Mucosa of gallbladder (tissue), 1 donor: ENCODE measurements at places on chromosomes 16 and 17.
A peak's percentile ranks its signal among the peaks of the same experiment; 100 is the strongest.

DNA sequence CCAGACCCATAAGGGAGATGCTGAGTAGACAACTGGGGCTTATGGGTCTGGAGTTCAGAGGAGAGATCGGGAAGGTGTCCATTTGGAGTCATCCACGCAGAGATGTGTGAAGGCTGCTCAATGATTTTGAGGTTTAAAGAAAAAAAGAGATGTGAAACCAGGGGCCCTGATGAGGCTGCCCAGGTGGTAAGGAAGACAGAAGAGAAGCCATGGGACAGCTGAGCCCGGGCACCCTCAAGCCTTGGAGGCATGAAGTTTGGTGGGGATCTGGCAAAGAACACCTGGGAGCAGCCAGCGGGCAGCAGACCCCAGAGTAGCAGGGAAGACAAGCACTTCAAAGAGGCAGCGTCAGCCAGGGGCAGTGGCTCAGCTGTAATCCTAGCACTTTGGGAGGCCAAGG lies 20.8 kb upstream of the MYO15B start:
- no peak for DNase-seq

- no peak for DNase-seq
These were observed 238.8 kb downstream of the MRTFB start for GRCh38 chr16:14309906-14310305.

GRCh38 chr17:151004-151403 lies 13.6 kb downstream of the SCGB1C2 start:
- DNase-seq: no peak

DNA sequence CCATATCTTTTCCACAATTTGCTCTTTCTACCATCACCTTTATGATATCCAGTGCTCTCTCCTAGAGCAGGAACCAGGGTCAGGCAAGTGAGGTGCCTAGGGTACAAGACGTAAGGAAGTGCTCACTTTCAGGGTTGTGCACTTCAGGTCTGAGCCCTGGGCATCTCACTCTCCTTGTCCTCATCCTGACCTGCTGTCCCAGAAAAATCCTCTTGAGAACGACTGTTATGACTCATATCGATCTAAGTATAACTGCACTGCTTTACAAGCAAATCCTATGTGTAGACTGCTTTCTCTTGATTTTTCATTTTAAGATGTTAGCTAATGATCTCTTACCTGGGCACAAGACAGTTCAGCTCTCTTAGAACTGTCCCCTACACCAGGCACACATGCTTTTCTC lies 100.1 kb downstream of the TMEM100 start:
- DNase-seq: no peak

GRCh38 chr16:8798174-8798527 lies 512 bp downstream of the PMM2 start:
- DNase-seq: no peak

- DNase-seq: no peak
These were observed 35.0 kb downstream of the CRISPLD2 start for GRCh38 chr16:84854759-84855158.

- DNase-seq: peak; percentile 44
These were observed 138.9 kb upstream of the CES5A start for GRCh38 chr16:56013962-56014552.

DNA sequence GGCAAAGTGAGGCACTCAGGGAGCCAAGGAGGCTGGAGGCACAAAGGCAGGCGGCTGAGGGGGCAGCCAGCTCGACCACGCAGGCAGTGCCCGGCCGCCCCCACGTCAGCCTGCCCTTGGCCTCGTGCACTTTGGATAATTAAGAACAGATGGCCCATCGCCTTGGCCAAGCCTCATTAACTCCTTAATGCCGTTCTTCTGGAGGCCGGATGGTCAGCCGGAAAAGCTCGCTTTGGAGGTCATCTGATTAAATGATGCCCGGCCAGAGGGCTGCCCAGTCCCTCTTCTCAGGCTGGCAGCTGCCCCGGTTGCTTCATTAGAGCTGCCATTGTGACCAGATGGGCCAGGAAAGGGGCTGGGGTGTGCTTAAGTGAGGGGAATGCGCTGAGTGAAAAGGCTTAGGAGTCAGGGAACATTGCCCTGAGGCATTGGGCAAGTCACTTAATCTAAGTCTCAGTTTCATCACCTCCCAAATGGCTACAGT lies 364.0 kb downstream of the NPIPA8 start:
- no peak for DNase-seq

- no peak for DNase-seq
These were observed 6.0 kb downstream of the SCN4A start for GRCh38 chr17:63966646-63967264.

- no peak for DNase-seq
These were observed 590.6 kb downstream of the MAF start for GRCh38 chr16:79009896-79010295.

- DNase-seq: no peak
These were observed 3.8 kb downstream of the OTOP3 start for GRCh38 chr17:74939534-74939933.

DNA sequence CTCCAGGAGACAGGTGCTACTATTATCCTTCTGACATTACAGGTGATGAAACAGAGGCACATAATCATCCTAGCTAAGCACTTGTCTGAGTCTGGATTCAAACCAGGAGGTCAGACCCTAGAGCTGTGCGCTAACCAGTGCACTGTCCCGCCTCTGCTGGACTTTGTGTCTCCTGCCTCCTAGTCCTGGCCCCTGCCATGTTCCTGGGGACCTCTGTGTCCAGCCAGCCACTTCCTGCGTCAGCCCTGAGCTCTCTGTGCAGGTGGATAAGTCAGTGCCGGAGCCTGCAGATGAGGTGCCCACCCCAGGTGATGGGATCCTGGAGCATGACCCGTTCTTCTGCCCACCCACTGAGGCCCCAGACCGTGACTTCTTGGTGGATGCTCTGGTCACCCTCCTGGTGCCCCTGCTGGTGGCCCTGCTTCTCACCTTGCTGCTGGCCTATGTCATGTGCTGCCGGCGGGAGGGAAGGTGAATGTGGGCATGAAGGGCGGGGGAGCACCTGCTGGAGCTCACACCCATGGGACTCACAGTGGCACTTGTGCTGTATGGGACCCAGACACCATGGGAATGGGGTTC lies 4.2 kb downstream of the SGCA start:
- DNase-seq: no peak

DNA sequence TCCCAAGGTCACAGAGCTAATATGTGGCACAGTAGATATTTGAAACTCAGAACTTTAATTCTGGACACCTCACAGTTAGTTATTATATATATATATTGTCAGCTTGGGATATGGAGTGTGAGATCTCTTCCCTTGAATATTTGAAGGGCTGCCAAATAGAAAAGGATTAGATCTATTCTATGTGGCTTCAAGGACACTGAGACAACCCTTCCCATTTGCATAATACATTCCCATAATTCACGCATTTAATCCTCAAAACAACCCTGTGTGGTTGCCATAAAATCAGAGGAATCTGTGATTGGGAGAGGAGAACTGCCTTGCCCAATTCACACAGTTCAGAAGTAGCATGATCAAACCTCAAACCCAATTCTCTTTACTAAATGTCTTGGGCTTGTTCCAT lies 365.8 kb upstream of the DYNLRB2 start:
- no peak for DNase-seq

GRCh38 chr16:17590711-17591654 lies 120.2 kb upstream of the XYLT1 start:
- no peak for DNase-seq

GRCh38 chr17:48297825-48298224 lies 132.2 kb downstream of the SKAP1 start:
- DNase-seq: no peak

GRCh38 chr17:77963441-77963840 lies 4.9 kb downstream of the TNRC6C start:
- peak; percentile 65 for DNase-seq

- no peak for DNase-seq
These were observed 8.5 kb downstream of the C17orf100 start for GRCh38 chr17:6660101-6660500.

GRCh38 chr16:81384006-81384405 lies 60.6 kb upstream of the CMIP start:
- no peak for DNase-seq

DNA sequence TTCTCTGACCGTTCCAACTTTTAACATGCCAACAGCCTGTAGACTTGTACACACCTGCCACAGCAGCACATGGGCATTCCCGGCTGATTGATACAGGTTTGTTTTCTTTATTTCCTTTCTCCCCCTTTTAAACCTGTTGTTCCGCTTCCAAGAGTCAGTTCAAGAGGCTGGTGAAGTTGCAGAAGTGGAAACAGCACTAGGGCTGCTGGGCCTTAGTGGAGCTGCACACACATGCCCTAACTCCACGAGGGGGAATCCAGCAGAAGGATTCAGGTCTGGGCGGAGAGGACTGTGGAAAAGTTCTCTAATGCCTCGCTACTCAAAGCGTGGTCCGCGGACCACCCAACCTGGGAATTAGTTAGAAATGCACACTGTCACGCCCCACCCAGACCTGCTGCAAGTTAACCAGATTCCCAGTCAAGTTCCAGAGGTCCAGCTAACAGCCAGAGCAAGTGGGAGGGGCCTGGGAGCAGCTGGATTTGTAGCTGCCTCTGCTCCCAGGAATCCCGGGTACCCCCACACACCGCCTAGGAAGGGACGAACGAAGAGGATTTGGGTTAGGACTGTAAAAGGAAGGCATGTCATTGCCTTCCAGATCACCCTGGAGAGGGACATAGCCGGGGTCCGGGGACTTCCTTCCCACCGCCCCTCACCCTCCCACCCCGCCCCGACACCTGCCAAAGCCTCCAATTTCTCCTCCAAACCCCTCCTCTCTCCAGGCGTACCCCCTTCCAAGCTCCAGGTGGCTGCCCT lies 542 bp downstream of the SLC39A11 start:
- no peak for DNase-seq

DNA sequence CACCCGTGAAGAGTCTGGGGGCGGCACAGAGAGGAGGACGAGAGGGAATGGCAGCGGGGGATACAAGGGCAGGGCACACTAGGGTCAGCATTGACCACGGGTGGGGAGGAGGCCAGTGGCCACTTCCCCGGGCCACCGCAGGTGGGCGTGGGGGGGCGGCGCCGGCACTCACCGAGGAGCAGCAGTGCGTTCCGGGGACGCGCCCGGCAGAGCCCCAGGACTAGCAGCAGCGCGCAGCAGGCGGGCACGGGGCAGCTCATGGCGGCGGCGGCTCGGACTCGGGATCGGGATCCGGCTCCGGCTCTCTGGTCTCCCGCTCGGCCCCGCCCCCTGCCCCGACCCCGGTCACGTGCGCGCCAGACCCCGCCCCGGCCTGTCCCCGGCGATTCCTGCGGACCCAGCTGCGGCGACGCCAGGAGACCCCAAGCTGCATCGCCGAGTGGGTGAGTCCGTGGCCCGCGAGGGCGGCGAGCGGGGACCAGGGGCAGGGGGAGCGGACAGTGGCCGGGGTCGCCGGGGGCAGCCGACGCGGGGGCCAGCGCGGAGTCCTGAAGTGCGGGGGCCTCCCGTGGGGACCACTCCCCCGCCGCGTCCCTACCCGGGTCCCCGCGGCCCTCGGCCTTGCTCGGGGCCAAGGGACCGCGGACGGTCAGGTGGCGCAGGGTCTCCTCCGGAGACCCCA lies at the start of the genes SGSH and SLC26A11:
TSS of gene SGSH (minus strand) at position 280 of the 682 bp plus-strand sequence. CDS start at position 260, 20 bp downstream.
TSS of gene SLC26A11 (plus strand) at position 374 of the 682 bp plus-strand sequence. CDS start 1,134 bp downstream, outside the sequence.
- peak; percentile 74 for DNase-seq

DNA sequence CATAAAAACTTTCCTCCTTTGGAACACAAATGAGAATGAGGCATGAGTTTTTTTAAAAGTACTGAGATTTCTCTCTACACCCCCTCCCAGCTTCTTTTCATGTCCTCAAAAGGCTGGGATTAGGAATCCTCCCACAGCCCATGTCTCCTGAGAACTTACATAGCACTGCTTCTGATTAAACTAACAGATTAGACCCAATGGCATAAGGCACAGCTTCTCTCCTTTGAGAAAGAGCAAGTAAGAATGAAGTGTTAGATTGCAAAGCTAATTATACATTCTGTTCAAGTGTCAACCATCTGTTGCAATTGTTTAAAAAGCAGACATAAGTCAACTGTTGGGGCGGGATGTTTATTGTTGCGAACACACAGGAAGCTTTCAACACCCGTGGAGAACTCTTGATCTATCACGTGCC lies 715.1 kb downstream of the CDH11 start:
- no peak for DNase-seq

GRCh38 chr16:47018223-47018891 lies 44.9 kb upstream of the DNAJA2 start:
- peak; percentile 45 for DNase-seq

- DNase-seq: peak; percentile 34
These were observed 74.8 kb downstream of the XYLT1 start for GRCh38 chr16:17395849-17396480.

DNA sequence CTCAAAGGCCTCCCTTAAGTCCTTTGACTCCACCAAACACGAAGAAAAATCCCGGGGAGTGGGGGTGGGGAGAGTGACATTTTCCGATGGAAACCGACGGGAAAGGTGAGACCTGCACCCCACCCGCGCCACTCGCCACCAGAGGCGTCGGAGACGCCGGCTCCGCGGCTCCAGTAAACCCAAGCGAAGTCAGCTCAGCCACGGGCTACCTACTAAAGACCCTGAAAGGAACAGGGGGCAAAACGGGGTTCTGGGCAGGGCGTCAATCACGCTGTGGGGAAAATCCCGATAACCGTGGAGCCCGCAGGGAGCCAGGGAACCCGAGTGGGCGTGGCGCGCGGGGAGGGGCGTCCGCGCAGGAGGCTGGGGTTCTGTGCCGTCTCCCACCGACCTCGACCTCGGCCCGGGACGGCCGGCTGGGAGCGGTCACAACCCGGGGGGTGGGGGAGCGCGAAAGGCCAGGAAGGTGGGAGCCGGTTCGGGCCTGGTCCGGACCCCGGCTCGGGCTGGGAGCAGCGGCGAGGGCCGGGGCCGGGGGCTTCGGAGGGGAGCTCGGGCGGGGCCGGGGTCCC lies 565 bp downstream of the WDR45B start:
- no peak for DNase-seq

- DNase-seq: no peak
These were observed 19.0 kb downstream of the USP32 start for GRCh38 chr17:60372790-60373483.

GRCh38 chr17:17942846-17943245 lies 29.4 kb downstream of the TOM1L2 start:
- no peak for DNase-seq

- peak; percentile 84 for DNase-seq
These were observed 1.2 kb upstream of the YPEL2 start for GRCh38 chr17:59330053-59330942.

- DNase-seq: no peak
These were observed 503 bp upstream of the TBX4 start for GRCh38 chr17:61451538-61452300.

DNA sequence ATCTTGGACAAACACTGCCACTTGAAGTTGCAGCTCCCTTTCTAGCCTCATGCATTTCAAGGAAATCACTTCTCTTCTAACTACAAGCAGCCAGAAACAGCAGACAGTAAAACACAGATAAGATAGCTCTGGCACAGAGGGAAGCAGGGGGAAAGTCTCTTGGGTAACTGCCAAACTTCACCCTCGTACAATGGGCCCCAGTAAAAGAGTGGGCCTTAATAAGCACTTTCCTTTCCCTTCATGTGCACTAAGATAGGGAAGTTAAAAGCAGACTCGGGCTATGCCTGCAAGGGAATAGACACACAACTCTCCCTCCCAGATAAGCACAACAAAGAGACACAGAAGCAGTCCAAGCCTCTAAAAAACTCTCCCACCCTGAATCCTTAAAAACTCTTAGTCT lies 4.2 kb upstream of the KRTAP4-5 start:
- no peak for DNase-seq
